ENCODE measurements at places on chromosomes 11 and 22. TPM values are rescaled to one million over a fixed set of nuclear protein-coding genes. Genes with fewer than 3 reads are reported as not detected.

RASL10A gene
- total RNA-seq: 1.3 TPM

LRRC74B gene
- total RNA-seq: not detected

TBX10 gene
- total RNA-seq: not detected

GRAMD1B gene
- total RNA-seq: 12.2 TPM

DNA sequence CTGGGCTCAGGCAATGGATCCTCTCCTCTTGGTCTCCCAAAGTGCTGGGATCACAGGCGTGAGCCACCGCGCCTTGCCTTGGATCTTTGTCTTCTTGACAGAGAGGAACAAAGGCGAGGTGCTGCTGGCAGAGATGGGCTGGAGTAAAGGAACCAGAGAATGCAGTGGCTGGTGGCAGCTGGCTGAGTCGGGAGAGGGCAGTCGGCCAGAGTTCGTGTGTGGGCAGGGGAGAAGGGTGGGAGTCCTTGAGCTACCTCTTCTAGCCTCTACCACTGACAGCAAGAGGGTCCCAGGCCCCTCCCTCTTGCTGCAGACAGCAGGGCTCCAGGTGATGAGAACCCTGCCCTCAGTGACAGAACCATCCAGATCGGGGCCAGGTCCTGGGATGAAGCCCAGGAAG lies 86.2 kb upstream of the LINC01488 start:
- DNase-seq: no peak

GRCh38 chr11:122879785-122880184 lies 2.8 kb upstream of the JHY start:
- DNase-seq: no peak

- no peak for DNase-seq
Measured at GRCh38 chr11:96063053-96063452, 139.1 kb upstream of the MTMR2 start.

GRCh38 chr22:20128902-20129746 lies 2.5 kb upstream of the ZDHHC8 start:
- DNase-seq: peak; percentile 54

GRCh38 chr11:45423475-45424120 lies 137.5 kb upstream of the SYT13 start:
- no peak for DNase-seq

GRCh38 chr22:49132009-49132408 lies 695.7 kb downstream of the BRD1 start:
- no peak for DNase-seq
